Kasumi-1 (cell line): ENCODE measurements at places on chromosomes 2 and 18.

DNA sequence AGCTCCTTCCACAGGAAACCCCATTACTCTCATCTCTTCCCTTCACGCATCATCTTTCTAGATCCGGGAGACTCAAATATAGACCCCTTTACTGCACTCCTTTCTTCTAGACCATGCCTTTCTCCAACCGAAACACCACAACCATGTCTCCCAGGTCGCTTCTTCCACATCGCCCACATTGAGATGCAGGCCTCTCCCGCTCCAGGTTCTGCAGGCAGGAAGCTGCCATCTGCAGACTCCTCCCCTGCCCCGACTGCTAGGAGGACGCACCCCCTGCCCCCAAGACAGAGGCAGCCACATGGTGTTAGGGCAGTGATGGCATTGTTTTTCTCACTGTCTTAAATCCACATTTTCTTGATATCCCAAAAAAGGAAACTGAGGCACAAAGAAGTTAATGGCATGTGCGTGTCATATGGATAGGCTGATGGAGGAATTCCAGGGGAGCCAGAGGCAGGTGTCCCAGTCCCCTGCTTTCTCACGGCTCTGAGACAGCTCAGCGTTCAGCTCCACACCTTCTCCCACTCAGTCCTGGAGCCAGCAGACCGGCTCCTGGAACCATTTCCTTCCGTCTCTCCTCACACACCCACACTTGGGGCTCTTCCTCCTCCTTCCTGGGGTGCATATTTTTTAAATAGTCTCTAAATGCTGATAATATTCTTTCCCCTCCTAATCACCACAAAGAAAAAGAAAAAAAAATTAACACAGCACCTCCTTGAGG is 438.4 kb downstream of the EIPR1 start:
- DNase-seq: no peak

GRCh38 chr2:112005406-112006075 is 49.5 kb upstream of the TMEM87B start:
- DNase-seq: no peak

- DNase-seq: no peak
These were observed 28.2 kb downstream of the DCC start for GRCh38 chr18:52367953-52368742.

GRCh38 chr18:67733088-67733487 is 216.6 kb upstream of the DSEL start:
- no peak for DNase-seq
